Left colon (tissue), 2 donors: ENCODE measurements at places on chromosomes 2 and 18. TPM values are rescaled to one million over a fixed set of nuclear protein-coding genes. Genes with fewer than 3 reads are reported as not detected.

The RTP5 gene
- total RNA-seq: not detected

The TRPM8 gene
- total RNA-seq: not detected

The REG1B gene
- total RNA-seq: not detected

The FMNL2 gene
- total RNA-seq: 14.8 TPM

The ANKRD62 gene
- 0.73 TPM for total RNA-seq

The DYSF gene
- 5.0 TPM for total RNA-seq

The AMER3 gene
- 0.42 TPM for total RNA-seq

The SMARCAL1 gene
- total RNA-seq: 16.1 TPM

The UGT1A7 gene
- 6.8 TPM for total RNA-seq

The TTN gene
- total RNA-seq: 3.4 TPM

The ZSWIM2 gene
- not detected for total RNA-seq

The BBS5 gene
- 2.6 TPM for total RNA-seq

The ME2 gene
- 56.1 TPM for total RNA-seq

The SLC16A14 gene
- total RNA-seq: 2.5 TPM

The DNAH7 gene
- total RNA-seq: 2.6 TPM

The MC2R gene
- not detected for total RNA-seq

The TYW5 gene
- total RNA-seq: 7.5 TPM

The UBXN4 gene
- 103 TPM for total RNA-seq

The LAPTM4A gene
- 168 TPM for total RNA-seq

The PPP1R1C gene
- 0.98 TPM for total RNA-seq

The MEIS1 gene
- 38.9 TPM for total RNA-seq

The C2orf15 gene
- total RNA-seq: 3.3 TPM

The SLC14A1 gene
- total RNA-seq: 1.0 TPM

The RESP18 gene
- total RNA-seq: not detected

The FRZB gene
- total RNA-seq: 20.5 TPM

The TSPYL6 gene
- not detected for total RNA-seq

The REG3A gene
- total RNA-seq: not detected

The AQP12B gene
- 0.85 TPM for total RNA-seq

The TMEM178A gene
- total RNA-seq: 2.0 TPM

The MC5R gene
- not detected for total RNA-seq

The REG3G gene
- total RNA-seq: not detected

The TUBA3E gene
- not detected for total RNA-seq

The SATB2 gene
- 219 TPM for total RNA-seq

The GKN1 gene
- total RNA-seq: not detected

The HIBCH gene
- total RNA-seq: 51.4 TPM

The CD28 gene
- total RNA-seq: 1.7 TPM

The EVX2 gene
- total RNA-seq: not detected

The HOXD4 gene
- 9.7 TPM for total RNA-seq

The GREB1 gene
- 0.85 TPM for total RNA-seq

The ING5 gene
- 26.7 TPM for total RNA-seq

The CHCHD5 gene
- total RNA-seq: 30.7 TPM

The GCKR gene
- not detected for total RNA-seq

The CRACDL gene
- total RNA-seq: 22.4 TPM

The TLX2 gene
- total RNA-seq: not detected

The SCG2 gene
- 6.7 TPM for total RNA-seq

The LHCGR gene
- total RNA-seq: not detected

The LAMA1 gene
- 6.9 TPM for total RNA-seq

The TFCP2L1 gene
- total RNA-seq: 106 TPM

The HOXD12 gene
- not detected for total RNA-seq

The AGXT gene
- total RNA-seq: 3.0 TPM

The UNC80 gene
- total RNA-seq: 0.20 TPM

The LIPG gene
- 39.0 TPM for total RNA-seq

The KCNIP3 gene
- total RNA-seq: 3.0 TPM

The SNORC gene
- total RNA-seq: 38.2 TPM
